Foreskin fibroblast (primary cell): ENCODE measurements at places on chromosomes 16 and 17.

- DNase-seq, result no peak
These were observed 45.1 kb upstream of the NOS2 start for GRCh38 chr17:27845264-27846041.

GRCh38 chr16:69523566-69524305, 42.0 kb upstream of the NFAT5 start:
- no peak for DNase-seq

GRCh38 chr16:3587547-3588110, 10.4 kb upstream of the NLRC3 start:
- no peak for DNase-seq

DNA sequence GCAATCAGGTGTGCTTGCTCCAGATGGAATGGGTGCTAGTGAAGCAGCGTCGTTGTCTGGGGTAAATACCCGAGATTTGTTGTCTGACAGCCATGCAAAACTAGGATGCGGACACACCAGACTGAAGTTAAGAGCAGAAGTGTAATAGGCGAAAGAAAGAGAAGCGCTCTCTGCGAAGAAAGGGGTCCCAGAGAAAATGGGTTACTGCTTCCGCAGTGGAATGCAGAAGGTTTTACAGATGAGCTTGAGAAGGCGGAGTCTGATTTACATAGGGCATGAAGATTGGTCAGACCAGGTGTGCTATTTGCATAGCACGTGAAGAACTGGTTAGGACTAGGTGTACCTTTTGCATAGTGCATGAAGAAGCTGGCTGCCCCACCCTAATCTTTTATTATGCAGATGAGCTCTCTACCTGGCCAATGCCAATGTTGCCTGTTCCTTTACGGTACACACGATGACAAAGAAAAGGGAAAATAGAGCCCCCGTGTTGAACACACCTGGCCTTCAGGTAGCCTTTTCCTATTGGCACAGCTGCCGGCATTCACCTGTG, 32.0 kb upstream of the SNN start:
- DNase-seq, result no peak

- no peak for DNase-seq
These were observed 3.1 kb downstream of the SLC26A11 start for GRCh38 chr17:80223142-80223815.

DNA sequence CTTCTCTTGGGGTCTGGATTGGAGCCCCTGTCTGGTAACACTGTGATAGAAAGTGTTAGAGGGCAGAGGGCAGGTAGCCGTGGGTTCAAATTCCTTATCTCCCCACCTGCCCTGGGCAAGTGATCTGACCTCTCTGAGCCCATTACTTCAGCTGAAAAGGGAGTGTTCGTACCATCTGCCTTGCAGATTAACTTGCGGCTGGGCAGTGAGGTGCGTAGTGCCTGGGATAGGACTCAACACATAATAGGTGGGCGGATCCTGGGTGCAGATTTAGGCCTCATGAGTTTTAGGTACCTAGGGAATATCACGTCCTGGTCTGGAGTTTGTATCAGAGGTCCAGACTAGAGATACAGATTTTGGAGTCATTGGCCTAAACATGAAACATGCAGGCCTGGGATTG, 329.6 kb downstream of the CPPED1 start:
- DNase-seq, result no peak

DNA sequence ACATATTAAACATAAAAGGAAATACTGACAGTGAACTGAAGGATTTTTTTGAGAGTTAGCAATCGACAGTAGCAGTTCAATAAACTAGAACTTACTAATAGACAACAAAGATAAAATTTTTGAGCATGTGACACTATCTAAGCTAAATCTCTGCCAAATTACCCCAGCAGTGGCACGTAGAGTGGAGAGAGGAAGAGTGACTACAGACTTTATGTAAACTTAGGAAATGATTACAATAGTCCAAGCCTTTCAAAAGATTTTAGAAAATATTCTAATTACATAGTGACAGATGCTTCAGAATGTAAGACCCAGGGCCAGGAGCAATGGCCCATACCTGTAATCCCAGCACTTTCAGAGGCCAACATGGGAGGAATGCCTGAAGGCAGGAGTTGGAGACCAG, 52.4 kb downstream of the CFDP1 start:
- DNase-seq, result peak; percentile 32
